ENCODE measurements at places on chromosomes 3 and 15. TPM values are rescaled to one million over a fixed set of nuclear protein-coding genes. Genes with fewer than 3 reads are reported as not detected.
A peak's percentile ranks its signal among the peaks of the same experiment; 100 is the strongest.

GRCh38 chr3:42013691-42014457 lies 52.0 kb upstream of the ULK4 start:
- no peak for DNase-seq

- no peak for DNase-seq
Measured at GRCh38 chr3:156630081-156630772, 44.2 kb upstream of the TIPARP start.

- no peak for DNase-seq
Measured at GRCh38 chr15:76678766-76679165, 226.4 kb downstream of the SCAPER start.

- no peak for DNase-seq
Measured at GRCh38 chr15:77031376-77032050, 36.6 kb downstream of the PSTPIP1 start.

- DNase-seq, result no peak
Measured at GRCh38 chr3:113039546-113039945, 48.8 kb downstream of the GTPBP8 start.

DNA sequence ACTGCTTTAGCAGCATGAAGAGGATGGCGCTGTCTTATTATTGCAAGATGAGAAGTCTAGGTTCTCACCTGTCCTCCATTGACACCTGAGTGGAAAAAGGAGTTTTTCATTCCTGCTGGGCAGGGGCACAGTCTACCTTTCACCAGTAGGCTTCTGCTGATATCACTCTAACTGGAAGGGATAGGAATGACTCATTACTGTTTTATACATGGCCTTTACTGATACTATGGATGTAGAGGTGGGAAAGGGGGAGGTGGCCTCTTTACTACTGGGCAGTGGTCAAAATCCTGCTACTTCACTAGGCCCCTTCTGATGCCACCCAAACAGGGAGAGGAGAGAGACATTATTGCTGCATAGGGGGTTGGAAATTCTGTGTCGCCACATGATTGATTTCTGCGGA lies 97.8 kb downstream of the BBX start:
- DNase-seq, result no peak

DNA sequence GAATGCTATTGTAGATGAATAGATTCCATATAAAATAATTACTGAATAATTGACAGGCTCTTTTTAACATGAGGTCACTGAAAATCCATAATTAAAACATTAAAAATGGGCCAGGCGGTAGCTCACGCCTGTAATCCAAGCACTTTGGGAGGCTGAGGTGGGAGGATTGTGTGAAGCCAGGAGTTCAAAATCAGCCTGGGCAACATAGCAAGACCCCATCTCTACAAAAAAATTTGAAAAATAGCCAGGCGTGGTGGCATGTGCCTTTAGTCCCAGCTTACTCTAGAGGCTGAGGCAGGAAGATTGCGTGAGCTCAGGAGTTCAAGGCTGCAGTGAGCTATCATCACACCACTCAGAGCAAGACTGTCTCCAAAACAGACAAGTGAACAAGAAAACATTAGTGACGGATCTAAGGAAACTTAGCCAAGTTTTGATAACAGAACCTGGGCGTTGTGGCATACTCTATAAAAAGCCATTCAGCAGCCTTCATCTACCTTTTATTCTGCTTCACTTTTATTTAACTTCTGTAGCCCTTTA lies 110.5 kb downstream of the KLHL25 start:
- no peak for DNase-seq

DNA sequence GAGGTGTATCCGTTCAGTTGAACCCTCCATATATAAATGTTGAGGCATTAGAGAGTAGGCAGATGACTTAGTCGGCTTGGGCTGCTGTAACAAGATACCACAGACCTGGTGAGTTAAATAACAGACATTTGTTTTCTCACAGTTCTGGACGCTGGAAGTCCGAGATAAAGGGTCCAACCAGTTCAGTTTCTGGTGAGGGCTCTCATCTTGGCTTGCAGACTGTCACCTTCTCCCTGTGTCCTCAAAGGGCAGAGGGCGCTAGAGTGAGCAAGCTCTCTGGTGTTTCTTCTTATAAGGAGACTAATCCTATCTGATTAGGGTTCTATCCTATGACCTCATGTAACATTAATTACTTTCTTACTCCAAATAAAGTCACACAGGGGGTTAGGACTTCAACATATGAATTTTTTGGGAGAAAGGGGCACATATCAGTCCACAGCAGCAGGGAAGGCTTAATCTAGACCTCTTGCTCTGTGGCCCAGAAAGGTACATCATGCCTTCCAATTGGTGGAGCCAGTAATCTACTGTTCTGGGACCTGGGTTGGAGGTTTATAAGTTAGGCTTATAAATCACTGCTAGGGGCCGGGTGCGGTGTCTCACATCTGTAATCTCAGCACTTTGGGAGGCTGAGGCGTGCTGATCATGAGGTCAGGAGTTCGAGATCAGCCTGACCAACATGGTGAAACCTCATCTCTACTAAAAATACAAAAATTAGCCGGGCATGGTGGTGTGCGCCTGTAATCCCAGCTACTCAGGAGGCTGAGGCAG lies 26.3 kb upstream of the SLC28A2 start:
- no peak for DNase-seq

- no peak for DNase-seq
Measured at GRCh38 chr15:63920504-63921175, 86.9 kb upstream of the HERC1 start.

DNA sequence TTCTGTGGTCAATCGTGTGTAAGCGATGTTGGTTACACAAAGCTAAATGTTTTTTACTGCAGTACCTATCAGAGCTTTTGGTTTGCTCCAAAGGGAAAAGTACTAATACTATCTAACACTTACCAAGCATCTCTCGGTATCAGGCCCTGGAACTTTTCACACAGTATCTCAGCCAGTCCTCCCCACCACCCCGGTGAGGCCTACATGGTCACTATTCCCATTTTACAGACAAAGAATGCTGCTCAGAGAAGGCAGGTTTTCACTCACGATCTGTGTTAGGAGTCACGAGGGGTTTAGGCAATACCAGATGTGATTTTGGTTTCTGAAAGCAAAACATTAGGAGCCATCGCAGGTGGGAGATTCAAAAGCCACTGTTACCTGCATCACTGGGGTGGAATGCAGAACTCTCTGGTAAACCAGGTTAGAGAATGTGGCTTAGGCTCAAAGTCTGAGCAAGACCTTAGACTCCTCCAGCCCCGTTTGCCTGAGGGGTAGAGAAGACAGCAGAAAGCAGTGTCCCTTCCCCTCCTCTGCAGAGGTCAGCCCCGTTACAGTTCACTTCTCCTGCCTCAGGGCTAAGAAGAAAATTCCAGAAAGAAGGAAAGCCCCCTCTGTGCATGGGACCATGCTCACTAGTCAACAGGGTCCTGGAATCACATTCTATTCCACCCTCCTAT lies 57.2 kb downstream of the XXYLT1 start:
- no peak for DNase-seq

DNA sequence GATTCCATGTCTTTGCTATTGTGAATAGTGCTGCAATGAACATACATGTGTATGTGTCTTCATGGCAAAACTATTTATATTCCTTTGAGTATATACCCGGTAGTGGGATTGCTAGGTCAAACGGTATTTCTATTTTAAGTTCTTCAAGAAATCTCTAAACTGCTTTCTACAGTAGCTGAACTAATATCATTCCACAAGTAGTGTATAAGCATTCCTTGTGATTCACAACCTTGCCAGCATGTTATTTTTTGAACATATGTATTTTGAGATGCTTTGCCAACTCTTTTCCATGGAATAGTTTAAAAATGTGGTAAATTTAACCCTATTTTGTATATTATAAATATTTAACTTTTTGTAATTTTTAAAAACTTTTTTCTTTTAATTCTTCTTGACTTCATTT lies 592.7 kb upstream of the NAALADL2 start:
- DNase-seq, result no peak

DNA sequence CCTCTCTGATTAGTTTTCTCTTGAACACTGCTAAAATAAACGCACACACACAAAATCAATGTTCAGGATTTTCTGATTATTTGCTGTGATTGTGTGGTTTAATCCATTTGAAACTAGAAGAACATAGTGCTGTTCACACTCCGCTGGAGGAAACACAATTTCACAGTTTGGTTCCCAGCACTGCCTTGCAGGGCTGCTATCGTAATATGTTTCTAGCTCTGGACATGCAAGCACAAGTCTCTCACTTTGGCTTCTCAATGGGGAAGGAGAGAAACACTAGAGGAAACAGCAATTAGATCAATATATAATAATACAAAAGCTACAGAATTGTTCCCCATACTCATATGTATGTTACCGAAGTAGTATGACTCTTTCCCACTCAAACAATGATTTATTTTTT lies 299.5 kb downstream of the NSUN3 start:
- DNase-seq, result no peak

- DNase-seq, result peak; percentile 85
Measured at GRCh38 chr3:56125358-56126005, 342.8 kb downstream of the ERC2 start.

GRCh38 chr3:108158251-108158650 lies 64.0 kb downstream of the IFT57 start:
- no peak for DNase-seq

- DNase-seq, result no peak
Measured at GRCh38 chr15:64447536-64448315, 12.7 kb upstream of the ZNF609 start.

DNA sequence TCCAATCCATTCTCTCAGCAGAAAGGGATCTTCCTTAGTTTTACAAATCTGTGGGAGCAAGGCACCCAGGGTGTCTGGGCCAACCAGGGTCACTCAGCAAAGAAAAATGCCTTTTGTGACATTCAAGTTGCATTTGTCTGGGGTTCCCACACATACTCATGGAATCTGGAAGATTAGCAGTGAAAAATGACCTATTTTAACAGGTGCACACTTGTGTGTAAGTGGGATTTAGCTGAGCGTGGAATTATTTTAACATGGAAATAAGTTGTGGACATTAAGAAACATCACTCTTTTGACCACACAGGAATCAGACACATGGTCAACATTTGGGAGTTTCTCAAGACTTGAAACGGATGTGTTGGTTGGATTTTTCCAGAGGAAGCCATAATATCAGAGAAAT lies 234.9 kb downstream of the OPA1 start:
- peak; percentile 26 for DNase-seq

DNA sequence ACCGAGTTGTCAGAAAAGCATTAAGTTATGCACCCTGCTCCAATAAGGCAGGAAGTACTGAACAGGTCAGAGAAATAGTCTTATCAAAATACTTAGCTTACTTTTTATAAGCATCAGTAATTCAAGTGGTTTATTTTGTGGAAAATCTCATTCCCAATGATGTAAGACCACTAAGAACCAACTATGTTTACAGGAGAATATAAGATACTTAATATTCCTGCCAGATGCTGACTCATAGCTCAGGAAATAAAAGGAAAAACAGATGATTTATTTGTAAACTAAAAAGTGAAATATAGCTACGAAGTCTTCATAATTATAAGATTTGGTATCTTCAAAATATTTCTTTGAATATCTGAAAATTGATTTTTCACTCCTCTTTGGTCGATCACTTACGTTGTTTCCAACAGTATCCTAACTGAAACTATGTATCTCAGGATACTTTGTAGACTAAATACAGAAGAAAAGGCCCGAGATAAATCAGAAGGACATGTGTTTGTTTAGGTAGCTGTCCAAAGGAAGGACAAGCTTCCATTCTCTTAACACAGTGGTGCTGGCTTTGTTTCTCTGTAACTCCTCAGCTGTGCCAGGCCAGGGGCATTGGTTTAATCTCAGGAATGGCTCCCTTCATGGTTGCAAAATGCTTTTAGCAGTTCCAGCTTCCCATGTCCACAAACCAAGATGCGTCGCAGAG lies 295.8 kb downstream of the GBE1 start:
- DNase-seq, result peak; percentile 15

GRCh38 chr3:125442506-125442905 lies 67.4 kb upstream of the ZNF148 start:
- DNase-seq, result no peak

DNA sequence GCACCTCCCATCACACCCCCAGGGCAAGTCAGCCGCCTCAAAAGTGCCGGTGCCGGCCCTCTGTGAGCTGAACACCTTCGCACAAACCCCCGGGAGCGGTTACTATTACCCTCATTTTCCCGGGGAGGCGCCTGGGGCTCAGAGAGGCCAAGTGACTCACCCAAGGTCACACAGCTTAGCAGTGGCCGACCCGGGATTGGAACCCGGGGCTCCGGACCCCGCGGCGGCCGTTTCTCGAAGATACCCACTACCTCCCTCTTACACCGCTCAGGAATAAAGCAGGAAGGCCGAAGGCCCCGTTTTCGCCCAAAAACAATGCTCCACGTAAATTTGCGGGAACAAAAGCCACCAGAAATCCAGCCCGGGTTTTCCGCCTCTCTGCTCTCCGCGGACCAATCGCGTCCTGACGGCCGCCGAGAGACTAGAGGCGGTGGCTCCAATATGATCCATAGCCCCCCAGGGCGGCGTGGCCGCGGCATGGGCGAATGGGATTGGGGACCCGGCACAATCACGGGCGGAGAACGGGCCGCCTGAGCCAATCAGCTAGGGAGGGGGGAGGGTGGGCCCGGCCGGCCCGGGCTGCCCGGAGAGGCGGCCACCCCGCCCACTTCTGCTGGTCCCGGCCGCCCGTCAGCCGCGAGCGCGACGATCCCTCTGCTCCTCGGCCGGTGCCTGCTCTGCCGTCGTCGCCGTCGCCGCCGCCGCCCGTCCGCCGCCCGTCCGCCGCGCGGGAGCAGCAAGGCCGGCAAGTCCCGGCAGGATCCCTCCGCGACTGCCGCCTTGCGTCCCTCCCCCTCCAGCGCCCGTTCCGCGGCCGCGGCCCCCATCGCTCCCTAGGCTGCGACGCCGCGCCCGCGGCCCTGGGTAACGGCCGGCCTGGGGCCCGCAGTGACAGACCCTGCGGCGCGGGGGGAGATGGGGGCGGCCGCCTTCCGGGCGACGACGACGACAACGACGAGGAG lies 177.0 kb downstream of the OR4M2 start:
- DNase-seq, result peak; percentile 77

- no peak for DNase-seq
Measured at GRCh38 chr15:68576235-68576892, 2.4 kb upstream of the CORO2B start.

Gene GHSR
- not detected for total RNA-seq

Gene FILIP1L
- total RNA-seq, result 213 TPM

Gene MASP1
- total RNA-seq, result 198 TPM

Gene TUSC7
- total RNA-seq, result not detected

Gene RASGRP1
- 9.5 TPM for total RNA-seq

Gene C3orf49
- total RNA-seq, result not detected

Gene RHOV
- total RNA-seq, result under 0.01 TPM

Gene CSPG4
- total RNA-seq, result 86.8 TPM

Gene IL16
- total RNA-seq, result 0.32 TPM

All from fibroblast of villous mesenchyme (primary cell).